Pons (tissue), 1 donor: ENCODE measurements at places on chromosomes 1 and 21.

GRCh38 chr1:180188091-180188506 is 33.4 kb downstream of the QSOX1 start:
- peak; percentile 45 for DNase-seq

DNA sequence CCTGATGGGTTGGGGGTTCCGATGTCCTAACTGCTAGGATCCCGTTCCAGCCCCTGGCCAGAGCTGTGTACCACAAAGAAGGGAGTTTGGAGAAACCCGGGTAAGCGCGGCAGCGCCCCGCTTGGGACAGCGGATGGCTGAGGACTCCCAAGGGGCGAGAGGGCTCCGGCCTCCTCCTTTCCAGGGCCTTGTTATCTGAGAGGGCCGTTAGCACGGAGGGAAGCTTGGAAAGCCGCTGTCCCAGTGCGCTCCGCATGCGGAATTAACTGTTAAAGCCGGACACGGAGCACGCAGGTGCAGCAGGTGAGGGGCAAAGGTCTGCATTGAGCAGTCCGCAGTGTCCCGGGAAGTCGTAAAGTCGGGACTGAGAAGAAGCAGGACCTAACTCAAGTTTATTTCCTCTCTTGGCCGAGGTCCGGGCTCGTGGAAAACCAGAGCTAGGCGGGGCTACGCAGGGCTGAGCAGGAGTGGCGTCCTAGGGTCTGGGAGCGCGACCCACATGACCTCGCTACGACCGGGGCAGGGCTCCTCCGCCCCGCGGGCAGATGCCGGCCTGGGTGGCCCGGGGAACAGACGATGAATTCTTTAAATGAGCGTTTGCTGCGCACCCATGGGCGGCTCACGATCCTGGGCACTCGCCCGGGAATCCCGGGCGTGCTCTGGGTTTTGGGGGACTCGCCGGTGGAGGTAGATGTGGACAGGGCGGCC is 4.5 kb downstream of the LHX4 start:
- DNase-seq, result no peak

DNA sequence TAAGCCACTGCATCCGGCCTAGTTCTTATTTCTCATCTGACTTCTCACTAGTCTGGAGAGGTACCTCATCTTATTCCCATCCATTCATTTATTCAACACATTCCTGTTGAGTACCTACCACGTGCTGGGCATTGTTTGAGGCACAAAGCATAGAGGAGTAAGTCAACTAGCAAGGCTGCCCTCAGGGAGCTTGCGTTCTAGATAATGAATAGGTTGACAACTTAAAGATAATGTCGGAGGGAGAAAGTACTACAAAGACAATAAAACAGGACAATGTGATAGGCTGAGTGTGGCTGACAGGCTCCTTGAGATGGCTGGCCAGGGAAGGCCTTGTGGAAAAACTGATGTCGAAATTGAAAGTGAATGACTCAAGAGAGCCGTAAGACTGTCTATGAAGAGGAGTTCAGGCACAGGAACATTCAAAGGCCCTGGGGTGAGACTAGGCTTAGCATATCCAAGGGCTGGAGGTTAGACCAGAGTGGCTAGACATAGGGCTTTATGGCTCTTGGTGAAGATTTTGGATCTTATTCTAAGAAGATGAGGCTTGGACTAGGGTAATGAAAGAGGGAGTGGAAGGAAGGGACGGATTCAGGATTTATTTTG is 18.3 kb downstream of the SPATA21 start:
- no peak for DNase-seq

- DNase-seq, result no peak
Measured at GRCh38 chr1:202630541-202630940, 79.7 kb downstream of the SYT2 start.

GRCh38 chr1:96488777-96489176 is 232.8 kb upstream of the PTBP2 start:
- no peak for DNase-seq

DNA sequence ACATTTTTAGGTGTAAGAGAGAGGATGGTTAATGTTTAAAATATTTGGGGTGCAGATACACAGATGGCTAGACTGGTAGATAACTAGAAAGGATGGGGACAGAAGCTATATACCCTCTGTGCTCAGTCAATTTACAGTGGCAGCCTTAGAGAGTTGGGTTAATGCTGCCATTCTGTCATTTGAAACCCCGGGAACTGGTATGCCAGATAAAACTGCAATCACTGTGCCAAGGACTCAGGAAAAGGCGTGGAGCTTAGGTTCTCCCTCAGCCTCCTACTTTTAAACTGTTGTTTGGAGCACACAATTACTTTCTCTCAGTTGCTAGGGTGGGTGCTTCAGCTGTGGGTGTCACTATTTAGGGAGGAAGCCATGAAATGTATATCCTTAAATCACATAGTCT is 90.0 kb upstream of the HNRNPU start:
- no peak for DNase-seq
